ENCODE measurements at places on chromosomes 3 and 15. TPM values are rescaled to one million over a fixed set of nuclear protein-coding genes. Genes with fewer than 3 reads are reported as not detected.

SNTN gene
- not detected for total RNA-seq

DNA sequence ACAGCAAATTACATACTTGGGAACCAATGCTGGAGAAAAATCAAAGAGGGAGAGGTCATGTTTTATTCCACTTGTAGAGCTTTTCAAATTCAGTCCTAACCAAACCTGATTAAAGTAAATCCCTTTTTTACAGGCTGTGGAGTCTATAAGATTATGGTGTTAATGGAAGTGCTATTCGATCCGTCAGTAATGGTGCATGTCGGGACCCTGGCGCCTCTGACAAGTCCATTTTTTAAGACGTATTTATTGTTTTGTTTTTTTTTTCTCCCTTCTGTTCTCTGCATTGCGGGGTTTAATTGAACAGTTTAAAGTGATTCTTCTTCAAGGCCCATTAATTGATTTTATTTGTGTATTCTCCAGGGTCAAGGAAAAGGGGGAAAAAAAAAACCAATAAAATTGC lies 725.9 kb downstream of the TUSC7 start:
- no peak for DNase-seq

ARL14 gene
- total RNA-seq = not detected

DNA sequence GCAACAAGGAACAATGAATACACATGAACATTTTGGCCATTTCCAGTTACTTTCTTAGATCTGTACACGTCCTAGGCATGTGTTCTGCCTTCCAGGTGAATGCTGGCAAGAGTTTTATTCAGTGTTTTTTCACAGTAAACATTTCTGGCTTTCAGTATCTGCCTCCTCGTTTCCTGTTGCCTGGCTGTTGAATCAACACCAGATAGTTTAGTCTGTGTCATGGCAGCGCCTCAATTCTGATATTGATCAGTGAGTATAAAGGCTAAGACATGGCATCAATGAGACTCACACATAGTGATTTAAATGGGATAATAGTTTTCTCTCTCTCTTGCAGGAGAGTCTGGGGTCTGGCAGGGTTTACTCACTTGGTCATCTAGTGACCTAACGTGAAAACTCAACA lies 266.9 kb upstream of the SLCO3A1 start:
- DNase-seq = no peak

GRCh38 chr3:18247776-18248310 lies 177.3 kb downstream of the SATB1 start:
- DNase-seq = no peak

DNA sequence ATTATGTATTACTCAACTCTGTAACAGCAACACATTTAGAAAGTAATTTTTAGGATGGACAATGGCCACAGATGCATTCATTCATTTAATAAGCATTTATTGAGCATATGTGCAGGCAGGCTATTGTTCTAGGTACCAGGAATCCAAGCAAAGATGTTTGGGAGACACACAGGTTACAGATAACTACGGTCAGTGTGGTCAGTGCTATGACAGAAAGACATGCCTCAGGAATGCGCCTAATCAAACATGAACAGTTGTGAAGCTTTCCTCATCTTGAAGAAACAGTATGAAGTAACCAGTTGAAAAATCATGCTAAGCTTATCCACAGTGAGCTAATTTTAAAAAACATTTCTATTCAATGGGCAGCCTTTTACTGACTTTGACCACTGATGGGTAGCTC lies 155.4 kb upstream of the CCDC54 start:
- no peak for DNase-seq

CASR gene
- total RNA-seq = 0.13 TPM

GOLGA6L7 gene
- not detected for total RNA-seq

Data from GM12878 (cell line).